ENCODE measurements at places on chromosomes 1 and 21. TPM values are rescaled to one million over a fixed set of nuclear protein-coding genes. Genes with fewer than 3 reads are reported as not detected.

Gene TDRD10
- not detected for total RNA-seq

DNA sequence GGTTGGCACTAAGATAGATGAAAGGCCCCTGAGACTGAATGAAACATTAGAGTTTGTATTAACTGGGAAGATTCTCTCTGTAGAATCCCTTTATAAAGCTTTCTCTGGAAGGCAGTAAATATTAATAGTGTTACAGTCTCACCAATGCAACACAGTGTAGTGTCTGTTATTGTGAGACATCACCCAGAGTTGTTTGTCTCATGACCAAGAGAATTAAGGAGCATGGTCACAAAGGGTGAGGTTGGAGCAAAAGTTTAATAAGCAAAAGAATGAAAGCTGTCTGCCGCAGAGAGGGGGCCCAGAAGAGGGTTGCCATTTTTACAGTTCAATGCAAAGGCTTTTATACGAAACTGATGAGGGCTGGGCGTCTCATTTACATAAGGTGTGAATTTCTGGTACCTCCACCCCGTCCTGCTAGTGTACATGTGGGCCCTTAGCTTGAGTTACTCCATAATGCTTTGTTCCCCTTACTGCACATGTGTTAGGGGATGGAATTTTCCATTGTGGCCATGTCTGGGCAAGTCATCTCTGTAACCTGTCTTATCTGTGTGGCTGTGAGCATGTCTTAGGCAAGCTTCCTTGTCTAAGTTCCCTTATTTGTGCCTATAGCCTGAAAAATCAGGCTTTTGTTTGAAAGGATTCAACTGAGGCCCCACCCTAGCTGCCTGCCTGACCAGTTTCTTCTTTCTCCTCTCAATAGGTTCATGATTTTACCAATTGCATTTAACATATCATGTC lies 184.1 kb downstream of the RASAL2 start:
- no peak for DNase-seq

- DNase-seq: no peak
Observed at GRCh38 chr1:21537511-21537931, 28.3 kb downstream of the ALPL start.

DNA sequence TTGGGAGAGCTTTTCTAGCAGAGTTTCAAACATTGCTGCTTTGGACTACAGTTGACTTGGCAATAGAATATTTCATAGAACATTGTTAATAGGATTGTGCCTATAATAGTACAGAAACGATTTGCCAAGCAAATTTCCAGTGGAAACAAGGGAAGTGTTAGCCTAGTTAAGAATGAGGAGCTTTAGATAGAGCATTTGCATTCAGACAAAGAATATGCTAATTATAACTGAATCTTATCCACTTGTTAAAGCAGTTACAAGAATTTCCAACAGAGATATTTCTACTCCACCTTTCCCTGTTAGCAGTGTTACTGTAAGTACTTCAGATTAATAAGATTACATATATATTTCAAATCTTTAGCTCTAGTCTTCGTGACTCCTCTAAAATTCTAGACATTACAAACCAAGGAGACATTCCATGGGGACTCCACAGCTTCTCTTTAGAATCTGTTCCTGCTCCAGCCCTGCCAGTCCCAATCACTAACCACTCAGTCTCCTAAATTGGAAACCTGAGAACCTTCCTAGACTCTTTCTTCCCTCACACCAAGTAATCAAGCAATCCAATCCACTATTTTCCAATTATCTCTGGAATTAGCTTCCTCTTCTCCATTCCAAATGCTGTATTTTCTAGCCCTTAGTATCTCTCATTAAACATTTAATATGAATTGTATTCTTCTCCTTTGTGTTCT lies 141.8 kb upstream of the PBX1 start:
- DNase-seq: no peak

Gene CLCNKB
- not detected for total RNA-seq

DNA sequence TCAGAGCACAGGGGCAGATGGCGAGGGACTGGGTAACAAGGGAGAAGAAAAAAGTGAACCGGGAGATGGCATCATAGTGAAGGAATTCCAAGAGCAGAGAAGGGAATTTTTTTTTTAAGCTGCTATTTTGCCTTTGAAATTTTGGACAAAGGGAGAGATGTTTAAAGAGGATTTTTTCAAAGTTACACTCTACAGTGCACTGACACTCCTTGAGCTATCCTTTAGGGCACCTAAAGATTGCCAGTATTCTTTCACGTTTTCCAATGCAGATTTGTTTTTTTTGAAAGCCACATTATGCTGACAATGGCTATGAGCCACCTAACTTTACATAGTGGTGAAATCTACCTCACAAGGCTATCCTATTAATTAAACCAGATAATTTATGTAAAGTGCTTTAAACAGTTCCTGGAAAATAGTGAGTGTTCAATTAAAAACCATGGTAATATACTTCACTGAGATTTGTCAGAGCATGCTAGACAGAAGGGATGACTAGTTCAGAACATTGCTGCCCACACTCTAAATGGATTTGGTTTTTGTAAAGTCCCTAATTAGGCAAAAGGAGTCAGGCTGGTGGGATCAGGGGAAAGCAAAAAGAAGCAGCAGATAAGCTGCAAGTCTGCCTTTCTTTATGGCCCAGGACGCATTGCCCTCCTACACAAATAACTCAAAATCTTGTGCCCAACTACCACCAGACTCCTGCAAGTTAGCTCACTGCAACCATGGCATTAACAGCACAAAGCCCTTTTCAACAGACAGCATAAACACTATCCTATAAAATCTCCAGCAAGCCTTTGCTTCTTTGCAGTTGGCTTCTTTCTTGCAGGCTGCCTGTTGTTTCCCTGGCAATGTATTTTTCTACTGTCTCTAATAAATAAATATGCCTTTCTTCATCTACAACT lies 53.9 kb downstream of the PRDX6 start:
- DNase-seq: no peak

DNA sequence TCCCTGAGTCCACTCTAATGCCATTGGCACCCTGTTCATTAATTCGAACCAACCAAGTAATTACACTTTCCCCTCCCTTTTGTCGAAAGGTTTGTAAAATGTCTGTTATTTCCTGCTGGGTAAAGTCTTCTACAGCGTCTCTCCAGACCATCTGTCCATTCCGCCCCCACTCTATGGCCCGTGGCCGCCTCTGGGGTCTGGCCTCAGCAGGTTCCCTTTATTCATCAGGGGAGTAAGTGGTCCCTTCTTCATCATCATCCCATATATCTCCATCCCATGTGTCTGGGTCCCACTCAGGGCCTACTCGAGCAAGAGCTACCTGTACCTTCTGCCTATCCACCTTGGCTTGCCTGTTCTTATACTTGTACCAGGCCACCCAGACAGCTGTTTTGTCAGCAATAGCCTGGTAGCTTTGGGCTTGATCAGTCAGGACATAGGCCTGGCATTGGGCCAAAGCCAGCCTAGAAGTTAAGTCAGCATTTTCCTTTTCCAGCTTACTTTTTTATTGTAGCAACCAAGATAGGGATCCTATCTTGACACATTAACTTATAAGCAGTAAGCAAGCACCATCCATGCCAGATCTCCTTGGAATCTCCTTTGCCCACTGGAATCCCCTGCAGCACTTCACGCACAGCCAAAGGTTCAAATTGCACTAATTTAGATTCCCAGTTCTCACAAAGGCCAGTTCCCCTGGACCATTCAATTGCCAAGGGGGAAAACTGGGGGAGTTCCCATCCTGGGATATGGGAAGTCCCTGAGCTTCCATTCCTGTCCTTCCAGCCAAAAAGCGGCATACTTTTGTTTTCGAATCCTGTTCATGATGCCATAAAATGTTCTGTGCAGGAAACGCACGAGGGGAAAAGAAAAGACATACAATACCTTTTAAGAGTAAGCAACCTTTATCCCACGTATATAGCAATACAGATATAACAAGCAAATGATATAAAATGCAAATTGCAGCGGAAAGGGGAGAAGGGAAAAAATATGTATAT lies 6.6 kb upstream of the STUM start:
- no peak for DNase-seq

DNA sequence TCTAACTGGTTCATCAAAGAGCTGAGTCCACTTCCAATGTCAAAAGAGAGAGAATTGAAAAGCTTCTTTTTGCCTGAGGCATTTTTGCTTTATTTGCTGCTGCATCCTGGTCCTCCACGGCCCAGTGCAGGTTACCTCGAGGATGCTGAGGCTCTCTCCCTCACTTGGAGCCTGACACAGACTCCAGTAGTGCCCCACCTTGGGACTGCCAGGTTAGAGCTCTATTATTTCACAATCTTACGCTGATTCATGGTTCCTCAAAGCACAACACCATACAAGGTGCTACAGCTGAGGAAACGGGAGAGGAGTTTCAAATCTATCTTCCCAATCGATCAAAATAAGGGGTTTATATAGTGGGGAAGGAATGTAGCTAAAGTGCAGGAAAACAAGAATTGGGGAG lies 13.6 kb upstream of the PLPPR4 start:
- peak; percentile 10 for DNase-seq

- no peak for DNase-seq
Observed at GRCh38 chr21:16569679-16570078, 839.9 kb downstream of the USP25 start.

DNA sequence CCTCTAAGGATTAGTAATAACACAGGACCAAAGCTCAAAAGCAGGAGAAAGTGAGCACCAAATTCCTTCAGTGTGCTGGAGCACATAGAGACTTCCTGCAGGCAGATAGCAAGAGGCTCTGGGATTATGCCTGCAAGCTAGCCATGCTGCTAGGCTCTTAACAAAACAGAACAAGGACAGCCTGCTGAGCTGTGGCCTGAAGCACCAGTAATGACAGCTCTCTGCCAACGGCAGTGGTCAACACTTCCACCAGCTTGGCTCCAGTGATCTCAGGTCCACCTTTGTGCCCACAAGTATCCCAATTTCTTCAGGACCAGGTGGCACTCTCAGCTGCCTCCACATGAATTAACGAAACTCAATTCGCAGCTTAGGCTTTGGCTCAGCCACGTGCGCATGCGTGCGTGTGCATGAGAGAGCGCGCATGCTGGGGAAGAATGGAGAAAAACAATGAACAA lies 64.2 kb downstream of the SLC45A1 start:
- no peak for DNase-seq

- no peak for DNase-seq
Observed at GRCh38 chr21:30541764-30542163, at the start of gene KRTAP19-6. TSS of gene KRTAP19-6 (minus strand) at chr21:30541864. CDS start at chr21:30541833, 31 bp downstream.

GRCh38 chr1:110375490-110375889 lies 15.3 kb downstream of the SLC16A4 start:
- no peak for DNase-seq

Gene SLC6A9
- 15.7 TPM for total RNA-seq

- DNase-seq: no peak
Observed at GRCh38 chr1:54757833-54758232, 6.5 kb downstream of the PARS2 start.

Gene CHIA
- not detected for total RNA-seq

Gene LCA5L
- 0.40 TPM for total RNA-seq

Data from PC-3 (cell line).